ENCODE measurements at places on chromosomes 1 and 21.

- DNase-seq, result no peak
Measured at GRCh38 chr1:232940262-232940661, 10.1 kb upstream of the NTPCR start.

GRCh38 chr1:244815600-244816099 lies 19.8 kb upstream of the COX20 start:
- no peak for DNase-seq

DNA sequence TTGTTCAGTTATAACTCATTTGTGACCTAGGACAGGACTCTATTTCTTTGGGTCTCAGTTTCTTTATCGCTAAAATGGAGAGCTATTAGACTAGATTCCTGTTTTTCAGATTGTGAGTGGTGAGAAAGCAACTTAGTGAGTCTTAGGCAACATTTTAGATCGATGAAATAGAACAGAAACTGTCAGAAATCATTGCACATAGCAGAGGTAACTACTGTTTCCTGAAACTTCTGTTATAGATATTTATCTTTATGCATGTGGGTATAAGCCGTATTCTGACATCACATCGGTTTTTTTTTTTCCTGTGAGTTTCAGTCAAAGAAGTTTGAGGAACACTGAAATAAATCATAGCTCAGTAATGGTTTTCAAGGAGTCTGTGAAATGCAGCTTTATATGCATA lies 42.1 kb upstream of the DNAJC6 start:
- DNase-seq, result no peak

GRCh38 chr1:151739590-151740355 lies 18.5 kb downstream of the RIIAD1 start:
- no peak for DNase-seq

- DNase-seq, result no peak
Measured at GRCh38 chr1:158552296-158552695, 1.9 kb downstream of the OR6Y1 start.

DNA sequence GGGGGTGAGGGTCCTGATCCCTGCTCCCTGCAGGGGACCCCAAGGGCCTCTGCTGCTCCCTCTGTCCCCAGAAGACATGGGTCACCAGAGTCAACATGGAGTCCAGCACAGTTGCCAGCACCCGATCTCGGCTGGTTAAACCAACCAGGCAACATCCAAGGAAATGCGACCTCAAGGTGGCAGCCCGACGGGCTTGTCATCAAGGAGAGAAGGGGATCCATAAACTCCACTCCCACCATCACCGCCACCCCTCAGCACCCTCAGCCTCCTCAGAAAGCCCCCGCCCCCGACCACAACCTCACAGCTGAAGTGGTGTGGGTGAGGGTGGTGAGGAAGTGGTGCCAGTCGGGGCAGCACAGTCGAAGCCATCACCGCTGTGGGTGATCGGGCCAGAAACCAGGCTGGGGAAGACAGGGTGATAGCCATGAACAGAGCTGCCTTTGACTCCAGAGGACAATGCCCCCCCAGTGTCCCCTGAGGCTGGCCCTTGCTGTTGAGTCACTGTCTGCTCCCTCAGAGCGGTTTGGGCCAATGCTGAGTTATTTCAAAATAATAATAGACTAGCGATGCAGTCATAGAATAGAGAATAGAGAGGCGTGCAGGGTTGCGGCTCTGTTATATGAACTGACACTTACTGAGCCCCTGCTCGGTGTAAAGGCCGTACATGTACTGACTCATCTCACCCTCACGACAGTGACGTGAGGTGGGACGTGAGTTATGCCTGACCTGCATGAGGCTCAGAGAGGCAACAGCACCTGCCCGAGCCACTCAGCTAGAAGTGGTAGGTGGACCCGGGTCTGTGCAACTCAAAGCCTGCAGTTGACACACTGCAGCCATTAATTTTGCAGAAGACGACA lies 88.7 kb upstream of the IFFO2 start:
- no peak for DNase-seq

DNA sequence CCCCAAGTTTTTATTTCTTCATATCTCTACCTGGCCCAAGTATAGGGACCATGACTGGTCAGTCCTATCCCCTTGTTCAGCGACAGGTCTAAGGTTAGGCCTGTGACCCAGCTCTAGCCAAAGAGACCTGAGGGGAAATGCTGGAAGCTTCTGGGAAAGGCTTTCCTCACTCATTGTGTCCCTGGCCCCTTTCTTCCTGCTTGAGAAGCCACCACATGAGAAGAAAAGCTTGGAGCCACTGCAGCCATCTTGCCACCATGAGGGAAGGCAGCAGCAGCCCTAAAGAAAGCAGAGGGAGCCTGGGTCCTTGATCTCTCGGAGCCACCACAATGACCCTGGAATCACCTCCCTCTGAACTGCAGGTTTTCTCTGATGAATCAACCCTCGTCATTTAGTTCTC lies 43.4 kb downstream of the ATF3 start:
- DNase-seq, result no peak

DNA sequence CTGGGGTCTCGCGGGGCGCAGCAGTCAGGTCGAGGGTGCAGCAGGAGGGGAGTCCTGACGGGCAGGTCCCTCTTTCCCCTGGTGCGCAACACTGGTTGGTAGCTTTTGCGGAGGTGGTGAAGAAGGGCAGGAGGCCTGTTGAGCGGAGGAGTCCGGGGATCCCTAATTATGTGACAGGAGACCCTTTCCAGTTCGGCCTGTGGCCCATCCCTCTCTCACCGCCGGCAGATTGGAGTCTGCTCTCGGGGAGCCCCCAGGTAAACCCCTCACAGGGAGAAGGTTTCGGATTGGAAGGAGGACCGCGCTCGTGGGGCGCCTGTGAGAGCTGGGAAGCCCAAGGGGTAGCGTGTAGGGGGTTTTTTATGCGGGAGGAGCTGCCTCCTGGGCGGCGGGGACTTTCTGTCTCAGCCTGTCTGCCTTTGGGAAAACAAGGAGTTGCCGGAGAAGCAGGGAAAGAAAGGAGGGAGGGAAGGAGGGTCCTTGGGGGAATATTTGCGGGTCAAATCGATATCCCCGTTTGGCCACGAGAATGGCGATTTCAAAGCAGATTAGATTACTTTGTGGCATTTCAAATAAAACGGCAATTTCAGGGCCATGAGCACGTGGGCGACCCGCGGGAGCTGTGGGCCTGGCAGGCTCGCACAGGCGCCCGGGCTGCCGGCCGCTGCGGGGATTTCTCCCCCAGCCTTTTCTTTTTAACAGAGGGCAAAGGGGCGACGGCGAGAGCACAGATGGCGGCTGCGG lies 9.5 kb downstream of the SIM2 start:
- no peak for DNase-seq

- no peak for DNase-seq
Measured at GRCh38 chr1:29356663-29357062, 120.3 kb downstream of the PTPRU start.

DNA sequence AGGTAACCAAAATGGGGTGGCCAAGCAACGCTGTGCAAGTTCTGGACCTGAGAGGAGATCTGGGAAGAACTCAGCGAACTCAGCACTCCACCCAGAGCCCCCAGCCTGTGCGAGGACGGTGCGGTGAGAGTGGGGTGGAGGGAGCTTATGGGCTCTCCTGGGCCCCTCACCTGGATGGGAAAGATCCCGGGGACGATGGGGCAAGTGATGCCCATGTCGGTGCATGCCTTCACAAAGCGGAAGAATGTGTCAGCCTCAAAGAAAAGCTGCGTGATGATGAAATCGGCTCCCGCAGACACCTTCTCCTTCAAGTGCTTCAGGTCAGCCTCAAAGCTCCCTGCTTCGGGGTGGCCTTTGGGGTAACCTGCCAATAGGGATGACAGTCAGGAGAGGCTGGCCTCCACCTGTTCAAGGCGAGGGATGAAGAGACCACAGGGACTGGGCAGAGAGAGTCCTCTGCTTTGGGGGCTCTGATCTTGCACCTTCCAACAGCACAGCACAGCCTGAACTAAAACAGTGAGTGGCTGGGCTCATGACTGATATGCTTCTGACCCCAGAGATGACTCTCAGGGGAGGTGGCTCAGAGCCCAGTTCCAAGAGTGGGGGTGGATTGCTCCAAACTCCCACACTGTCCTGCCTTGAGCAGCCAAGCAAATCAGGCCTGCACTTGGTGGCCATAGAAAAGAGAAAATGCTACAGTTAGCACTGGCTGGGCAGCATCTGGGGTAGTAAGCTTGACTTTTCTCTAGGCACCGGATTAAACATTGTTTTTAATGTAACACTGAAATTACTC lies 9.5 kb downstream of the MTHFR start:
- no peak for DNase-seq

DNA sequence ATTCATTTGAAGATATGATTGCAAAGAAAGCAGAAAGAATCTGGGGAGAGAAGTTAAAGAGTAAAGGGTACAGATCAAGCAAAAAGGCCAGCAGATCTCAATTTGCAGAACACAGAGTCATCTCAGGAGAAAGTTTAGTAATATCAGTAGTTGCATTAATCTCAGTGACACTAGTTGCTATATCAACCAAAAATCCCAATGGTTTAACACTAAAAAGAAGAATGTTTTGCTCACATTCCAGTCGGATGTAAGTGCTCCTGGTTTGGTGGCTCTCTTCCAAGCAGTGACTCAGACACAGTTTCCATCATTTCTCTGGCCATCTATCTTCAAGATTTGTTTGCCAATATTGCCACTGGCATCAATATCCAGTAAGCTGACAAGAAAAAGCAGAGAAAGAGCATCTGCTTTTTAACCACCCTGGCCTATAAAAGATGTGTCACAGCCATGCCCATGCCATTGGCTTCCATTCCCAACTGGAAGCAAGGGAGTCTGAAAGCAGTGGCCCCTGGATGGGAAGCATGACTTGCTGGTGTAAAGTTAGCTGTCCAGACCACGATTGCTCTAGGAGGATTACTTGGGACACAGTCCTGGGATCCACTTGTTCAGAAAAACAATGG lies 45.5 kb upstream of the AIM2 start:
- DNase-seq, result no peak

GRCh38 chr1:11273595-11274234 lies 717 bp downstream of the UBIAD1 start:
- no peak for DNase-seq

DNA sequence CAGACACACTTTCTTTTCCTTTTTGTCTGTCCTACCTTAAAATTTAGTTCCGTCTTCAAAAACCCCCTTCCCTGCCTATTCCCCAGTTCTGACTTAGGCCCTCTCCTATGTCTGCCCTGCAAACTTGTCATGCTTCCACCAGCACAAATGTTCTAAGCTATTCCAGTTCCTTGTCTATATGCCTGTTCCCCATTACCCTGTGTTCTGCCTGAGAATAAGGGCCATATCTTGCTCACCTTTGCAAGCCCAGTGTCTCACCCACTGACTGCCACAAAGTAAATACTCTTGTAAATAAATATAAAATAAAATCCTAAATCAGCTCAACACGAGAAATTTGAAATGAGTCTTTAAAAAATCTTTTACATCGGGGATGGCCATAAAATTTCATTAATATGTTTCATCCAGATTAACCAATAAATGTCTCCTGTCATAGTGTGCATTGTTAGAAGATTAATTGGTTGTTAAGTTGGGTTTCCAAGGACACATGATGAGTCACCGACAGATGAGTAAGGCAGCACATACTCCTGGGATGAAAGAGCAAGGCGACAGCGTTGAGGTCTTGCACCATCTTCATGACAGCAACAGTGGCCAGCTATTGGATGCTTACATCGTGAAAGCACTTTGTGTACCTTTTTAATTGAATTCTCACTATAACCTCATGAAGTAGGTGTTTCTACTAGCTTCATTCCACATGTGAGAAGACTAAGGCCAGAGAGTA lies 92.6 kb upstream of the NGF start:
- DNase-seq, result no peak

Data from stimulated activated CD8-positive, alpha-beta memory T cell treated with anti-CD3 and anti-CD28 coated beads, Interleukin-12 subunit alpha, Interleukin-12 subunit beta, amount 100 ng/mL, for 4 hours (primary cell).